ENCODE measurements at places on chromosomes 3 and 15.

GRCh38 chr3:25281041-25281731, 146.9 kb upstream of the RARB start:
- no peak for DNase-seq

GRCh38 chr3:7423036-7423435, 562.1 kb downstream of the GRM7 start:
- no peak for DNase-seq

GRCh38 chr15:78103406-78104118, 11.2 kb downstream of the SH2D7 start:
- DNase-seq, result no peak

DNA sequence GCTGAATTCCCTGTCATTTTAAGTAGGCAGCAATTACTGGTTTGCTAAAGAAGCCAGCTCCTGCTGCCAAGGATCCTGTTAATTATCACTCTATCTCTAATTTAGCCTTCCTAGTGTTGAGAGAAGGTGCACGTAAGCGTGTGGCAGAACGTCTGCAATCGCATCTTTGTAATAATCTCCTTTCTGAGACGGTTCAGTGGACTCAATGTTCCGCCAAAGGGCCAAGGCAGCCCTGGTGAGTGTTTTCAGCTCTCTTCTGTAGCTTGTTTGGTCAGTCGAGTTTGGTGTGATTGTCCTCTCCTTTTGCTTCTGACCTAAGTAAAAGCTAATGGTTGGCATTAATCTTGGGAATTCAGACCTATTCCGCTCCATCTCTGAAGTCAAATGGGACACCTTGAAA, 24.2 kb downstream of the MITF start:
- no peak for DNase-seq

- DNase-seq, result peak; percentile 20
These were observed 5.0 kb downstream of the VGLL4 start for GRCh38 chr3:11638495-11639358.

GRCh38 chr3:50493623-50494022, 9.8 kb downstream of the CACNA2D2 start:
- DNase-seq, result no peak

DNA sequence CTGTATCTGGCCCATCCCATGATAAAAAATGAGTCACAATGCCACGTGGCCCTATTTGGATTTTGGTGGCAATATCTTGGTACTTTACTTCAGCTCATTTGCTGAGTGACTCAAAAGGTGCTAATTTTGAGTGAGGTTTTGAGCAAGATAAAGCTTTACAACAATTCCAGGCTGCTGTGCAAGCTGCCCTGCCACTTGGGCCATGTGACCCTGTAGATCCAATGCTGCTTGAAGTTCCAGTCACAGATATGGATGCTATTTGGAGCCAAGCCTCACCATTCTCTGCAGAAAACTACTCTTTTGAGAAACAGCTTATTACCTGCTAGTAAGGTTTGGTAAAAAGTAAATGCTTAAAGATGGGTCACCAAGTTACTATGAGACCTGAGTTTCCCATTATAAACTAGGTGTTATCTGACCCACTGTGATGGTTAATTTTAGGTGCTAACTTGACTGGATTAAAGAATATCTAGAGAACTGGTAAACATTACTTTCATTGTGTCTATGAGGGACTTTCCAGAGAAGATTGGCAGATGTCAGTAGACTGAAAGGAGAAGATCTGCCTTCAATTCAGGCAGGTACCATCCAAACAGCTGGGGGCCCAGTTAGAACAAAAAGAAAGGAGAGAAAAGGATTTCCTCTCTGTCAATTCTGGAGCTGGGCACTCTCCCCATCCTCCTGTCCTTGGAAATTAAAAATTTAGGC, 1083.9 kb downstream of the DIPK2A start:
- no peak for DNase-seq

GRCh38 chr3:98829246-98829832, 66.2 kb downstream of the ST3GAL6 start:
- no peak for DNase-seq

DNA sequence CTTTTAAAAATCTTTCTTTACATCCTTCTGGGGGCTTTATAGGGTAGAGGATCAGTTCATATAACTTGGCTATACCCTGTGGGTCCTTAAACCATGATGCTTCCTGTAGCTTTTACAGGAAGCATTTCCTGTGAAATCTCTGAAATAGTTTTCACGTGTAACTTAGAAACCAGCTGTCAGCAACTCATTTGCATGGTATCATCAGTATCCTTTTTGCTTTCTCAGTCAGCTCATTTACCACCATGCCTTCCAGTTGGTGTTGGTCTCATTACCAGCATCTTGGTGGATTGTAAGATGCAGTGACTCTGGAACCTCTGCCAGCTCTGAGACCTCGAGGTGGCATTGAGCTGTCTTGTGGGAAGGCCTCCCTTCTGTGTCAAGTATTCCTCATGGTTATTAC, 96.7 kb upstream of the MYZAP start:
- DNase-seq, result no peak

GRCh38 chr15:51600114-51600513, 22.5 kb downstream of the DMXL2 start:
- no peak for DNase-seq

- DNase-seq, result no peak
These were observed 46.9 kb downstream of the RAB11A start for GRCh38 chr15:65916041-65916663.

DNA sequence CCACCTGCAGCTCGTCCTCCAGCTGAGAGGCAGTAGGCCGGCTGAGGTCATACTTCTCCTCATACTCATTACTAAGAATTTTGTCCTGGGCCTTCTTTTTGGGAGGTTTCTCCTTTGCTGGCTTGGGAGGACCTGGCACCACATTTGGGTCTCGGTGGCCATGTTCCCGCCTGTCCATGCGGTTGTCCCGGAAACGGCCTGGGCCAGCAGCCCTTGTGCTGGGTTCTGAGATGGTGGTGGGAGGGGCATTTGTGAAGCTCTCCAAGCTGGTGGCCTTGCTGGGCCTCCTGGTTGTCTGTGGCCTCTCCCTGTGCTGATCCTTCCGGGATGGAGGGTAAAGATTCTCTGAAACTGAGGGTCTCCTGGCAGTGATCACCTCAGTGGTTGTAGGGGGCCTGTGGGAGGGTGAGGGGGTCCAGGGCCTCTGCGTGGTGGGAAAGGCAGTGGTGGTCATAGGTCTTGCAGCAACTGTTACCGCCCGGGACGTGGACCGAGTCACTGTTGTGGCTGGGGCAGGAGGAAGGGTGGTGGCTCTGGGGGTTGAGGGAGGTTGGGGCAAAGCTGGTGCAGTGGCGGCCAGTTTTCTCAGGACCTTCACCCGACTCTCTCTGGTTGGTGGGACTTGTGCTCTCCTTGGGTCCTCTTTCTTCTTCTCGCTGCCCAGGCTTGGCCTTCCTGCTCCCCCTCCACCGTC, 2.5 kb downstream of the CCDC80 start:
- no peak for DNase-seq

GRCh38 chr15:97446138-97446537, 514.4 kb upstream of the ARRDC4 start:
- DNase-seq, result no peak

DNA sequence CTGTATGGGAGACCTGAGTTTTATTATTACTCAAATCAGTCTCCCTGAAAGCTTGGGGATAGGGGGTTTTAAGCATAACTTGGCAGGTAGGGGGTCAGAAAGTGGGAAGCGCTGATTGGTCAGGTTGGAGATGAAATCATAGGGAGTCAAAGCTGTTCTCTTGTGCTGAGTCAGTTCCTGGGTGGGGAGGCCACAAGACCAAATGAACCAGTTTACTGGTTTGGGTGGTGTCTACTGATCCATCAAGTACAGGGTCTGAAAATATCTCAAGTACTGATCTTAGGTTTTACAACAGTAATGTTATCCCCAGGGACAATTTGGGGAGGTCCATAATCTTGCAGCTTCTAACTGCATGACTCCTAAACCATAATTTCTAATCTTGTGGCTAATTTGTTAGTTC, 17.8 kb upstream of the IQCF6 start:
- no peak for DNase-seq

GRCh38 chr3:66350601-66351000, 129.8 kb downstream of the SLC25A26 start:
- no peak for DNase-seq

DNA sequence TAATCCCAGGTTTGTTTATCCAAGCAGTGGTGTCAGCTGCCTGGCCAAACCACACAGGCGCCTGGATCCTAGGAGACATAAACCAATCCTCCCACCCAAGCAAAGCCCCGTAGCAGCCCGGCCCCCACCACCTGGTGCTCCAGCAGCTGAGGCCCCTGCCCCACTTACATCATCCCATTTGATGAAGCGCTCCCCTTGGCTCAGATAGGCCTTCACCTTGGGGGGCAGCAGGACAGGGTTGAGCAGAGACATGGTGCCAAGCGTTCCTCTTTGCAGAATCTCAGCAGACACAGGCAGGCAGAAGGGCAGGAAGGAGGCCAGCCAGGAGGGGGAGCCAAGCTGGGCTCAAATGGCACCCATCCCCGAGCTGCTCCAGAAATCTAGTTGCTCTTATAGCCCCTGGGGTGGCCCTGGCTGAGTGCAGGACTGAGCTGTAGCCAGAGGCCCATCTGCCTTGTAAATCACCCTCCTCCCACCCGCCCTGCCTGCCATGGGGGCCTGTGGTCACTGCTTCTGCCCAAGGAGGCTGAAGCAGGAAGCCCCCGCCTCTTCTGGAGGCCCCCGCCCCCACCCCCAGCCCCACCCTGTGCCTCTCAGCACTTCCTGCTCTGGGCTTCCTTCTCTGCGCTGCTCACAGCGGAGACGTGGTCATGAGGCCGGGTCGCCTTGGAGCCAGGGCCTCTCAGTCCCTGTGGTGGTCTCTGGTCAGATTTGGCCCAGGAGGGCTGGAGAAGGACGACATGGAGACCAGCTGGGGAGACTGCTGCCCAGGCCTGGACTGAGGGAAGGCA, at the start of gene PLCB2:
Gene PLCB2 (minus strand): TSS at position 515 of the 791 bp plus-strand sequence. CDS start 263 bp downstream, at position 252.
- no peak for DNase-seq

DNA sequence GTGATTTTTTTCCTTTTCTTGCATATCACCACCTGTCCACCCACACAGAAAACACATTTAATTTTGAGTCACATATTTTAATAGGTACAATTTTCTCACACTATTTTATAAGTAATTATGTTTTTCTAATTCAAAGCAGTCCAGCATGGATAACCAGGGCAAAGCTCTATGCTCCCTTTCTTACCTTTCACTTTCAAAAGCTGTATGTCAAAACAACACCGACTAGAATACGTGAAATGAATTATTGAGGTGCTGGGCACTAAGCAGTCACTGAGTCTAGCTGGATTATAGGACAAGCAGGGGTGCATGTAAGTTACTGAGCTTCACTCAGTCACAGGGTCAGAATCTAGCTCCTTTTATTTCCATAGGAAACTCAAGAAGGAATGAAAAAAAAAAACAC, 60.6 kb downstream of the LSAMP start:
- DNase-seq, result no peak

DNA sequence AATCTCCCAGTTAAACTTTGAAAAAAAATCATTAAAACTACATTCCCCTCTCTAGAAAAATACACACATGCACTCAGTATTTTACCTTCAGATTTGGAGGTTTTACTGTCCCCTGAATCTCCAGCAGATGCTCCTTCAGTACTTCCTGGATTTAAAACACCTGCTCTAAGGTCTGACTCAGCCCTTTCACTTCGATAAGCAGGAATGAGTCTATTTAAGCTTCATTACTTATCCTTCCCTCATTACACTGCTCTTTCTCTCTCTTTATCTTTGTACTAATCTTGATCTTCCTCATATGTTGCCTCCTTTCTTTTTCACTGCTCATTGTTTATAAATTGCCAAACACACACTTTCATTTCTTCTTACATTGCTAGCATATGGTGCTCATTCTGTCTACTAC, 443.9 kb downstream of the DIPK2A start:
- DNase-seq, result no peak

DNA sequence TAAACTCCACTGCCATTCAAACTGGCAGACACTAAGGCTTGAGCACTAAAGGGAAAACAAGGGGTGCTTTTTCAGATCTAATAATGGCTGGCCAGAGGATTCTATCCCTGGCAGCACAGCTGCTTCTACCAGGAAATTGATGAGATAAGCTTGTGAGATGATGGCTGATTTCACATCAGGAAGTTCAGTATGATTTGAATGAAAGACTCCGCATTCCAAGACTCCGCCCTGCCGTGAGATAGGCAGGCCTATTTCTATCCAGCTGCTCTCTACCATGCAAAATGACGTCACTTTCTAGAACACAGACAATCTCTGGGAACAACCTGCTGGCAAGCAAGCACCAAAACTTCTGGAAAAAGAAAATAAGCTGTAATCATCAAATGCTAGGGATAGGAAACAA, 171.8 kb downstream of the WDR76 start:
- DNase-seq, result no peak

GRCh38 chr15:99983886-99984286, 250.6 kb upstream of the LYSMD4 start:
- no peak for DNase-seq

- no peak for DNase-seq
These were observed 50.0 kb downstream of the DRD3 start for GRCh38 chr3:114128826-114129225.

- no peak for DNase-seq
These were observed 15.2 kb downstream of the CGNL1 start for GRCh38 chr15:57391537-57391936.

DNA sequence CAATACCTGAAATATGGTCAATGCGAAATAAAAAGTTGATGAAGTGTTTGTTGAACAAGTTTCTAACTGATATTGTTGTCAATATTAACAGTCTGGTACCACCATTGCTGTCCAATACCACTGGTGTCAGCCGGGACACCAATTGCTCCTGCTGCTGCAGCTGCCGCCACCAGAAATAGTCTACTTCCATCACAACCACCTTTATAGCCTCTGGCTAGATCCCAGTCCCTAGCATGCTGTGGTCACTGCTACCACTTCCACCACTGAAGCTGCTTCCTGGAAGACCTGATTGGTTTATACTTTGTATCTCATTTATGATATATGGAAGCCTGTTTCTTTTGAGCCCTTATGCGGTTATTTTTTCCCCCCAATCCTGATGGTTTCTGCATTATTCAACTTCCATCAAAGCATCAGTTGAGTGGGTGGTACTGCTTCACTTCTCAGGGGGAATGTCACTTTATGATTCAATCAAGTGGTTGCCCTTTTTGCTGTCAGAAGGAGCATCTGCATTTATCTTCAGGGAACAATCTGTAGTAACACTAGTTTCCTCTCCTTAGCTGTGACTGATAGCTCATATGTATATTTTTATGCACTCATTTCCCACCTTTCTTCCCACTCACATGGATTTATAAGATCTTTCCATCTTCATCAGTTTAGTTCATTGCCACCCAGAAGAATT, 11.7 kb downstream of the LNP1 start:
- DNase-seq, result no peak

DNA sequence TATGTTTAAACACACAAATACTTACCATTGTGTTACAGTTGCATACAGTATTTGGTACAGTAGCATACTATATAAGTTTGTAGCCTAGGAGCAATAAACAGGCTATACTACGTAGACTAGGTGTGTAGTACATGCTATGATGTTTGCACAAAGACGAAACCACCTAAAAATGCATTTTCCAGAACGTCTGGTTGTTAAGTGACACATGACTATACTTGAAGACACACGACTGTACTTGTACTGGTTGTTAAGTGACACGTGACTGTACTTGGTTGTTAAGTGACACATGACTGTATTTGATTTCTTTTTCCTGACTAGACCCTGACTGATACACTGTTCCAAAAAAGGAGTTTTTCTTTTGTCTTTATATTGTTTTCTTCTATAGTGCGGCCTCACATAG, 34.1 kb downstream of the RAB8B start:
- DNase-seq, result no peak

- DNase-seq, result no peak
These were observed 46.8 kb downstream of the MYO5A start for GRCh38 chr15:52481915-52482314.

- DNase-seq, result no peak
These were observed 255.2 kb upstream of the ROBO1 start for GRCh38 chr3:80023010-80023409.

All from nucleus accumbens (tissue), 56 donors.